ENCODE measurements at places on chromosomes 1 and 21.

GRCh38 chr1:21837476-21837875 lies 25.4 kb downstream of the LDLRAD2 start:
- DNase-seq, result no peak

GRCh38 chr1:75085931-75086330 lies 48.3 kb upstream of the LHX8 start:
- no peak for DNase-seq

GRCh38 chr21:38797470-38797869 lies 8.3 kb upstream of the ETS2 start:
- DNase-seq, result no peak

DNA sequence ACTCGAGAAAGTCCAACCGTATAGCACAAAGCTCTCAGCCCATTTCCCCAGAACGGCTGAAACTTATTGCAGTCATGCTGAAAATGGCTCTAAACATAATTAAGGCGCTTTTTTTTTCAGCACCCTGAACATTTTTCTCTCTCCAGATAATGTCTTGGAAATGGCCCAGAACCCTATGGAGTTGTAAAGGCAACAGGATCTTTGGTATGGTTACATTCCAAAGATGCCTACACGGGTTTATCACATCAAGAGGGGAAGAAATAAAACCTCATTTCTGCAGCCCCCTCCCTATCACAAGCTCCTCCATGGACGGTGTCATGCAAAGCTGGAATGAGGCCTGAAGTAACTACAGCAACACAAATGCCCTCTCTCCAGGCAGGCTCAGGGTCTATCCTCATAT lies 126.4 kb upstream of the GALNT2 start:
- no peak for DNase-seq

DNA sequence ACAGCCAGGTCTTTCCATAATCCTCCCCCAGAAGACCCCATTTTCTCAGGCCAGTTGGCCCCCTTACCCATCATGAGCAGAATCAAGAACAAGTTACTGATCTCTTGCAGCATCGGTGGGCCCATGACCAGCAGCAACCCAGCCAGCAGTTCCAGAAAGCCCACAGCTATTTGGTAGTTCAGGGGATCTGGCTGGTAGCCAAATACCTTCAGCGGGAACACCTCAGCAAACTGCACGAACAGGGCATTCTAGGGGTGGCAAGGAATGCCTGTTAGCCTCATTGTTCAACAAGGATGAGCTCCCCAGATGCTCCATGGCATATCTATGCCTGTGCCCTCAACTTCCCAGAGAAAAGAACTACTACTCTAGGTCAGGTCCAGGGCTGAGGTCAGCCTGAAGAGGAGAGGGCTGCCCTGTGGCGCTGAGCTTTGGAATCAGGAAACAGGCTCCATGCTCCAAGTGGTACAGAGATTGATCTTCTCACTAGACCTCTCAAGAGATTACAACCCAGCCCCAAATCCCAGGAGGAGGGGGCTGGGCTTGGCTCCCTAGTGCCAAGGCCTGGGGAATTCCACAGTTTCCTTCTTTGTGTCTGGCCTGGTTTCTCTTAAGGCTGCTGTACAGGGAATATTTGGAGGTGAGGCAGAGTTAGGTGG lies 1.3 kb downstream of the TMEM35B start:
- no peak for DNase-seq

- no peak for DNase-seq
Observed at GRCh38 chr21:15433091-15433490, 296.7 kb upstream of the USP25 start.

DNA sequence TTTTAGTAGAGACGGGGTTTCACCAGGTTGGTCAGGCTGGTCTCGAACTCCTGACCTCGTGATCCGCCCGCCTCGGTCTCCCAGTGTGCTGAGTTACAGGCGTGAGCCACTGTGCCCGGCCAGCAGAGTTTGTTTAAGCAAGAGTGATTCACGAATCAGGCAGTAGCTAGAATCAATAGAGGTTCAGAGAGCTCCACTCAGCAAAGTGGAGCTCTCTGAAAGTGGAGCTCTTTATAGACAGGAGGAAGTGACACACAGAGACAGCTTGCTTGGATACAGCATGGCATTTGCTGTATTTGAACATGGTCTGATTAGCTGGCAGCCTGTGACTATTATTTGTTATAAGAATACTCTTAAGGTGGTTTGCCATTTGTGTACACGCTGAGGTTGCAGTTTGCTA lies 27.1 kb upstream of the CD34 start:
- no peak for DNase-seq

DNA sequence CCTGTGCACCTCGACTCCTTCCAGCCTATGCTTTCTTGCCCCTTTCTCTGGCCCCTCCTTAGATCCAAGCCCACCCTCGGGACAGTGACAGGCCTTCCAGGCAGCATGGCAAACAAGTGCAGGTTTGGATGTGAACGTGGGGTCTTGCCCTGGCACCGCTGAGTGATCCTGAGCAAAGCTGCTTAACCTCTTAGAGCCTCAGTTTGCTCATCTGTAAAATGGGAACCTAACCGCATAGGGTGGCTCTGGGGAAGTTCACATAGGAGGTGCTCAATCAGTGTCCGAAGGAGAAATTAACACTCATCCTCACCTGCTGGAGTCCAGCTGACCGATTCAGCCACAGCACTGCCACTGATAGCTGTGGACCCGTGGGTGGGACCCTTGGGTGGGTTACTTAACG lies 7.2 kb downstream of the MFAP2 start:
- no peak for DNase-seq

DNA sequence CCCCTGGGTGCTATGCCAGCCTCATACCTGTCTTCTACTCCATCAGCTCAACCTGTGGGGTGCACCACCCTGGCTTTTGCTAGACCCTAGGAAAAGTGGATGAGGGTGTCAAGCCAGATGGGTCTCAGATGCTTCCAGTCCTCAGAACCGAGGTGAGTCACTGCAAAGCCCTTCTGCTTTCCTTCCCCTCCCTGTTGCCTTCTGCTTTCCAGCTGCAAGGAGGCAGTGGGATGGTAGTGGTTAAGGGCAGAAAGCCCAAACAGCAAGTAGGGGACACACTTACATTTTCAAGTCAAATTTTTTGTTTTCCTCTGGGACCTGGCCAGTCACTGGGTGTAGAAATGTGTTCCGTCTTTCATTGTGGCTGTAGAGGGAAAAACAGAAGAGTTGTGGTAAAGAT lies 60.7 kb upstream of the GOLT1A start:
- DNase-seq, result no peak

DNA sequence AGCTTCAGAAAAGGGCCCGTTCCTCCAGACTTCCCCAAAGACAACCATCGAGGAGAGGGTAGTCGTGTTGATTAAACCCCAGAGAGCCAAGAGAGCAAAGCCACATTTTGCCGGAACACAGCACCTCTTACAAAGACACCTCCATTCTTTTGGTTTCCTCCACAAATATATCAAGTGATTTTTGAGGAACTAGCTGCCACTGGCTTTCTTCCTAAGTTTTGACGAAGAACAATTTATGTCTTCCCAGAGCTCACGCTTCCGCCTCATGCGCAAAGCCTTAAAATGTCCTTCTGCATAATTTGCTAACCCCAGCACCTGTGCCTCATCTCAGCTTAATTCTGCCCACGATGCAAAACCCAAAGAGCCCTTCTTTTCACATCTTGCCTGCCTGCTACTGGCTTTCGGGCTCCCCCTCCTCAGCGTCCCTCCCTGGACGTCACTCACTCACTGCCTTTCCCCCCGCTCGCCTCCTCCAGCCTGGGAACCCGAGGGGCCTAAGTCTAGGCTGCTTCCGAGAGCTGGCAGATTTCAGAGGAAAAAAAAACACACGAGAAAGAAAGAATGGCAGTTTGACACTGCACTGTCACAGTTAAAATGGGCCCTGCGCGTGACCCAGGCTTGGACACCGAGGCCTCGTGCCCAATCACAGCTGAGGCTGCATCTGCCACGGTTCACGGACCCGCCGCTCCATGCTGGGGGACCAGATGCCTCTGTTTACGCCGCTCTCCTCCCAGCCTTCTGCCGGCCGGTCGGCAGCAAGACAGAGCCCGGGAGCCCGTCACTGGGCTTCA lies 77.6 kb upstream of the IFNAR2 start:
- DNase-seq, result no peak

GRCh38 chr1:84433258-84434080 lies 35.2 kb downstream of the DNASE2B start:
- DNase-seq, result no peak

DNA sequence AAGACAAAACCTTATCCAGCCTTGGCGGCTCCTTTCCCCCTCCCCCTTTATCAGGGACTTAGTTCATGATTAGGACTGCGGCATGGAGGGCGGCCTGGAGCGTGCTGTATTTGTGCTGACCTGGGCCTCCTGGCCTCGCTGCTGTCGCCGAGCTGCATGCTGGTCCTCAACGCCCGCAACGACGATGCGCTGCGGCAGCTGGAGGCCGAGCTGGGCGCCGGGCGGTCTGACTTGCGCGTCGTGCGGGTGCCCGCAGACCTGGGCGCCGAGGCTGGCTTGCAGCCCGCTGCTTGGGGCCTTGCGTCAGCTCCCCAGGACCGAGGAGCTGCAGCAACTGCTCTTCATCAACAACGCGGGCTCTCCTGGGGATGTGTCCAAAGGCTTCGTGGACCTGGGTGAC lies 70.9 kb downstream of the TM2D1 start:
- no peak for DNase-seq

GRCh38 chr1:240732390-240732789 lies 120.4 kb upstream of the GREM2 start:
- DNase-seq, result no peak

- no peak for DNase-seq
Observed at GRCh38 chr1:219177363-219177762, 3.7 kb downstream of the LYPLAL1 start.

DNA sequence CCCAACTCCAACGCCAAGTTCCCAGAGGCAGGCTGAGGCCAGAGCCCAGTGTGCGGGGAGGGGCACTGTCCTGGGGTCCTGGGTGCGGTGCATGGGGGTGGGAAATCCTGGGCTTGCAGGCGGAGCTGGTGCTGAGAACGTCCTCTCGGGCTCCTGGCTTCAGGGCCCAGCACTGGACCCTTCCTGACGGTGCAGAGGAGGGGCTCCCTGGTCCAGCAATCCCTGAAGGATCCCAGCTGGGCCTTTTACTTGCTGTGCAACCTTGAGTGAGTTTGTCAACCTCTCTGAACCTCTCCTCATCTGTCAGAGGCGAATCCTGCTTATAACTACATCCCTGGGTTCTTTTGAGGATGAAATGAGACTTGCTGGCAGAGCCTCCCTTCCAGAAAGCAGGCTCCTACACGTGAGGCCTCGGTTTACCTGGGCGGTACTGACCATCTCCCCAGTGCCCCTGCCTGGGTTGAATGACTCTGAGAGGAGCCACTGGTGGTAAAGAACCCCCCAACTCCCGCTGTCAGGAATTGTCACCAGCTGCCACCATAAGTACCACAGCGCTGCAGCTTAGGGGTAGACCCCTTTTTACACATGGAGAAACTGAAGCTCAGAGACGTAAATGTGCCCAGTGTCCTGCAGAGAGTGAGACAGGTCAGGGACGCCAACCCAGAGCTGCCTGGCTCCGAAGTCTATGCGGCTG lies 77.3 kb downstream of the DHRS3 start:
- no peak for DNase-seq

GRCh38 chr1:77540501-77541161 lies 141.8 kb downstream of the ZZZ3 start:
- DNase-seq, result no peak

DNA sequence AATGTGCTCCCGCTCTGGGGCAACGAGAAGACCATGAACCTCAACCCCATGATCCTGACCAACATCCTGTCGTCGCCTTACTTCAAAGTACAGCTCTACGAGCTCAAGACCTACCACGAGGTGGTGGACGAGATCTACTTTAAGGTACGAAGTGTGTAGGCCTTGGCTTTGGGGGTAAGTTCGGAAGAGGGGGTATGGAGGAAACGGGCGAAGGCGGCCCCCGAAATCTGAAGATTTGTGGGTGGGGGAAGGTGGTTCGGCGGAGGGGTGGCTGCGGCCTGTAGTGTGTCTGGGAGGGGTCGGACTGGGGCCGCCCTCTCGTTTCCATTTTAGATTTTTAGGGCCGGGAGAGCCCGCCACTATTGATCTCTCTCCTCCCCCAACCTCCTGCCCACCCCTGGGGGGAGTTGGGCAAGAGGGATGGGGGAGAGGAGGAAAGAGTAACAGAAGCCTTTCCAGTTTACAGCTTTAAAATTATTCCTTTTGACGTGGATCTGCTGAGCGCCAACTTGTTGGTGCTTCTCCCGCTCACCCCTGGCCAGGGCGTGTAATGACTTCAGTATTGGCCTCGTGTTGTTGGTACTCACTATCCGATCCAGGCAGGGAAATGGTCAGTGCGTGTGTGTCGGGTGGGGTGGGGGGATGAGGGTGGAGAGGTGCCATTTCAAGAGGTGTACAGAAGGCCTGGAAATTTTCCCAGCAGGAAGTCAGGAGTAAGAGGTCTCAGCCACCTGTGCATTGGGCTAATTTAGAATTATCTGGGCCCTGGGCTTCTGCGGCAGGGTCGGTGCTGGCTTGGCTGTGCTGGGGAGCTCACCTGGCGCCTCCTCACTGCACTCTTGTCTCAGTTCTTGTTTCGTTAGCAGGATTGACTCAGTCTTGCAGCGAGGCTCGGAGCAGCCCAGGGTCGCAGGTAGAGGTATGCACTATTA lies 880 bp downstream of the PRPF38B start:
- DNase-seq, result peak; percentile 74

DNA sequence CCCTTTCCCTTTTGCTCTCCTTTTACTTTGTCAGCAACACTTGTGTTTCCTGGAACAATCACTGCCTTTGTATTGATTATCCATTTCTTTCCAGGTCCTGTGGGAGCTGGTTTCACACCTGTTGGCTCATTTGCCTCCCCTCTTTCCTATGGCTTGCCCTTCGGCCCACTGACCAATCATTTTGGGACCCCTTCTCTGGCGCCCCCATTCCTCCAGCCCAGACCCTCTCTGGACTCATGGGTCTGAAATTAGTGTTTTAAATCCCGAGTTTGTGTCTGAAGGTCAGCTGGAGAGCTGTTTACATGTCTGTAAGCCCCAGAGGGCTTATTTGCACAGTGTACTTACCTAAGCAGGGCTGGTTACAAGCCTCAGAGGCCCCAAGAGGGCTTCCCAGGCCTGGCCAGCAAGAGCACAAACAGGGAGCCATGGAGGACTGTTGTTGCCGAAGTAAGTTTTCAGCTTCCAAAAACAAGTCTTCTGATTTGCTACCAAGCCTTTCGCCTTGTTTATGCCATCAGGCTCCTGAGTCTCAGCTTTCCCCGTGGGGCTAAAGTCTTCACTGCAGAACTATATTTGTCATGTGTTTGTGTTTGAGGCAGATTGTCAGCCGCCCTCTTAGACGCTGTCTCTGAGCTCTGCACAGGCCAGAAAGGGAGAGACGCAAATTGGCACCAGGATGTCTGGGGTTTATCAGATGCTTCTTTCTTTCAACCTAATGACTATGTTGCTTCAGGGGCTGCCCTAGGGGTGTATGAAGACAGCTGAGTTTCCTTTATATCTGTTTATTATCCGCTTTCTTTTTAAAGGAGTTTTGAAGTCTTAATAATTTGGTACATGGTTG lies 93.0 kb downstream of the ATP1A1 start:
- DNase-seq, result no peak
